ENCODE measurements at places on chromosomes 3 and 15.

DNA sequence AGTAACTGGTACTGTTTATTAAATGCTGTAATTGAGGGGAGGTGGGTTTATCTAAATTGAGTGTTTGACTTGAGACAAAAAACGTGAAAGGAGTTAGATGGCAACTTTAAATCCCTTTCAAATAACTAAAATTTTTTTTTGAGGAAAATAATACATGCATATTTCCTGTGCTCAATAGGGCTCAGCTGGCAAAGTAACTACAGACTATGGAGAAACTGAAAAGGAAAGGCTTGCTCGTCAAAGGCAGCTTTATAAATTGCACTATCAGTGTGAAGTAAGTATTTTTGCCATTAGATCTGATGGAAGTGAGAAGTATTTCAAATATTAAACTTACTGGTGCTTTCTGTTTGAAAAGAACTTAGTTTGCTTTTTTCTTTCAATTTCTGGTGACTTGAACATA, 72.2 kb downstream of the DZIP3 start:
- DNase-seq, result no peak

DNA sequence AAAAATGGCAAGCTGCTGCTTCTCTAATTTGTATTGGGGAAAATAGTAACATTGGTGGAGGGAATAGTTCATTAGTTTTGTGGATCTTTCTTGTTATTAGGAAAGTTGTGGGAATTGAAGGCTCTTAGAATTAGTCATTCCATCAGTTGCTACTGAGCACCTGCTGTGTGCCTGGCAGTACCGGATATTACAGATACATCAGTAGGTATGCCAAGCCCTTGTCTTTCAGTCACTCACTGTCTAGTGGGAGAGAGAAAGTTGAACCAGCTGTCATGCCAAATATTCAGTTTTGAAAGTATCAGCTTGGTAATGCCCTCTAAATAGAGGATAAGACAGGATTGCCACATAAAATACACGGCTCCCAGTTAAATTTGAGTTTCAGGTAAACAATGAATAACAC, 32.5 kb downstream of the IGSF10 start:
- no peak for DNase-seq

DNA sequence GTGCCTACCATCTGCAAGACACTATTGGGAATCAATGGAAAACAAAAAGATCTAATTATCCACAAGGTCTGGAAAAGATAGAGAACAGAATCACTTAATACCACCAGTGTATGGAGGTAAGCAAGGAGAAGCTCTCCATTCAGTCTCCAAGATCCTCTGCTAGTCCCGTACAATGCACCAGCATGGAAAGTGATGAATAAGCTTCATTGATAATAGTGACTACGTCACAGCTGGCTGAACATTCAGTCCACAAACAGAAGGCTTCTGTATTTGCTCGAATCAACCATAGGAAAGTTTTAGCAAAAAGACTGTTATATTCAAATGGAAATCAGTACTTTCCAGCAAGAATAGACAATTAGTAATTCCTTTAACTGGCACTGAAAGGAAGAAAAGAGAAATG, 42.9 kb downstream of the IGSF11 start:
- DNase-seq, result no peak

DNA sequence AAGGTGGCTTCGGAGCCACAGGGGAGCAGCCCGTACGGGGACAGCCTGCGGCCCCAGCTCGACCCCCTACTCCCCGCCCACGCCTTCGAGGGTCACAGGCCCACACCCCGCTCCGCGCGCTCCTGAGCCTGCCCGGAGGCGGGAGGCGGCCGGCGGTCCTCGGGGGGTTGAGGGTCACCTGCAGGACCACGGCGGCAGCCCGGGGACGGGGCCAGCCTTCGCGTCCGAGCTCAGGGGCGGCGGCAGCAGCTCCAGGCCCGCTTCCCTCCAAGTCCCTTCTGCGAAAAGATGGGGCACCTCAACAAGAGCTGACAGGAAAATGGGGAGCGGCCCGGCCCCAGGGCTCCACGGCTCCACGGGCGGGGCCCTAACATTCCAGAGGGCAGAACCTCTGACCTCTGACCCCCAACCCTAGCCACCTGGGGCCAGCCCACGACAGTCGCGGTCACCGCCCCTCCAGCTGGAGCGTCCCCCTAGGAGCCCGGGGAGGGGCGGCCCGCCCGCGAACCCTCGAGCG, 428 bp downstream of the LYSMD4 start:
- DNase-seq, result no peak

DNA sequence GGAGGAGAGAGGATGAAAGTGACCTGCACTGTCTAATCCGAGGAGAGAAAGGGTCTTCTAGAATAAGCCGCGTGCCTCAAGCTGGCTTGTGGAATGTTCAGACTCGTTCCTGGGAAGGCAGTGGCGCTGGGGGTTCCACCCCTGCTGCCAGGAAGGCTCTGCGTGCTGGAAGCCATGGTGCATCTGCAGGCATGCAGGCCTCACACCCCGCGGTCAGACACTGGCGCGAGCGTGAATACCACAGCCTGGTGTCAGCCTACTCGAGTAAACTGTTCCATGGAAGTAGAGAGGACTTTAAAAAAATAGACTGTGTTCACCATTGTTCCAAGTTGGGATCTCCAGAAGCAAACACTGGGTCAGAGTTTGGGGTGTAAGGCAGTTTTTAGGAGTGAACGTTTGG, 25.9 kb upstream of the GABRG3 start:
- DNase-seq, result no peak

GRCh38 chr3:150480877-150481276, 65.4 kb downstream of the SERP1 start:
- no peak for DNase-seq

DNA sequence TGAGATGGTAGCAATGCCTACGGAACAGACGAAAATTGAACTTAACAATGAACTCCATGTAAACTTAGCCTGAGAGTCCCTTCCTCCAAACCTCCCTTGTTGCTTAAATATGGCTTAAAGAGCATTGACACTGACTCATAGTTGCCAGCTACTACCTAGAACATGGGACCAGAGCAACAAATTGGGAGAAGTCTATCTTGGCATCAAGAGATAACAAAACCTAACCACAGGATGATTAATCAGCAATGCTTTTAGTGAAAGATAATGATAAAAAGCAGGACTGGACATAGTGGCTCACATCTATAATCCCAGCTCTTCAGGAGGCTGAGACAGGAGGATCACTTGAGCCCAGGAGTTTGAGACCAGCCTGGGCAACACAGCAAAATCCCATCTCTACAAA, 117.8 kb upstream of the MNS1 start:
- DNase-seq, result no peak

All from GM12864 (cell line).